ENCODE measurements at places on chromosomes 5 and 9.

DNA sequence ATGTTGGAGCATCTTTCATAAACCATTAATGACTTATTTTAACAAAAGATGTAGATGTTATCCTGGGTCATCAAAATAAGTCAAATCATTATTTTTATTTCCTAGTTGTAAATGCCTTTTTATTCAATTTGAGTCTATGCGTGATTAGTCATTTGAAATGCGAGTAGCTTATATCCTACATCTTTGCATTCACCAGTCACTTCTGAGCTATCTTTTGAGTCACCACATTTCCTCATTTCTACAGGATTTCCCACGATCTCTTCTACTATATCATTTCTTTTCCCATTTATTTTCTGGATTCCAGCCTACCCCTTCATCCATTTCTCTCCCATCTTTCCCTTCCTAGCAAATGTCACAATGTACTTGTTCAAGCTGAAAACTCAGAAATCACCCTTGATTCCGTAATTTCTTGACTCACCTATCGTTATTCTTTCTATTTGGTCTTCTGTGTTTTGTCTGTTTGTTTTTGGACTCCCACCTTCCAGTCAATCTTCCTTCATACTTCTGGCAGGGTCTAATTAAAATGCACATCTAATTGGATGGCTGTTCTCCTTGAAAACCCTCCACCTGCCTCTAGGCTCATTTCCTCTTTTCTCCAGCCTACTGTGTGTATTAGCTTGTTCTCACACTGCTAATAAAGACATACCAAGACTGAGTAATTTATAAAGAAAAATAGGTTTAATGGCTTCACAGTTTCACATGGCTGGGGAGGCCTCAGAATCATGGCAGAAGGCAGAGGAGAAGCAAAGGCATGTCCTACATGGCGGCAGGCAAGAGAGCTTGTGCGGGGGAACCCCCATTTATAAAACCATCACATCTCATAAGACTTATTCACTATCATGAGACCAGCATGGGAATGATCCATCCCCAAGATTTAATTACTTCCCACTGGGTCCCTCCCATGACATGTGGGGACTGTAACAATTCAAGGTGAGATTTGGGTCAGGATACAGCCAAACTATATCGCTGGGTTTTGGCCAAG is 112.4 kb downstream of the MEF2C start:
- DNase-seq, result no peak

GRCh38 chr5:139185589-139185988 is 12.6 kb downstream of the SIL1 start:
- DNase-seq, result no peak

DNA sequence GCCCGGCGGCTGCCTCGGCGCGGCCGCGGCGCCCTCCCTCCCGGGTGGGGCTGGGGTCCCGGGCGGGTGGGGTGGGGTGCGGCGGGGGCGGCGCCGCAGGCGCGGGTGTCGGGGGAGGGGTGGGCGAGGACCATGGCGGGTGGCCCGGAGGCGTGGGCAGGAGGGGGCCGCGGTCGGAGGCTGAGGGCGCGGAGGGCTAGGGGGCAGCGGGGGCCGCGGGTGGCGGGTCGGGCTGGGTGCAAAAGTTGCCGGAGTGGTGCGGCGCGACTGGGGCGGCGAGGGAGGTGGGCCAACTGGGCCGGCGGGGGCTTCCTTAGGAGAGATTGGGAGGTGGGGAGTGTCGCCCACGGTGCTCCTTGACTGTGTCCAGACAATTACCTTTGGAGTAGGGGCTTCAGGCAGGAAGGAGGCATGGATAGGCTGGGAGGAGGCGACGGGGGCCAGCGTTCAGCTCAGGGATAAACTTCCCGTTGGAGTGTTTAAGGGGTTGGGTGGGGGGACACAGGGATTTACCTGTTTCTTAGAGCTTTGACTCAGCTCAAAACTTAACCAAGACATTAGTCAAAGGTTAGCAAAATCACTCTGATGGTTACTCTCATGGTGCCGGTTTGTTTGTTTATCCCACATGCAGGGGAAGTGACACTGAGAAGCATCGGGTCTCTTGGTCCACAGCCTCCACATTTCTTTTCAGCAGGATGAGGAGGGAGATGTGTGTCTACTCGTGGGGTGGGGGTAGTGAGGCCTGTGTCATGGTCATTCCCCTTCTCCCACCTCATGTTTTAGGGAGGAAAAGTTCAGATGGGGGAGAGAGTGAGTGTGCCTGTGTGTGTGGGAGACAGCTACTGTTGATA is 859 bp downstream of the CSNK1G3 start:
- DNase-seq, result peak; percentile 25

DNA sequence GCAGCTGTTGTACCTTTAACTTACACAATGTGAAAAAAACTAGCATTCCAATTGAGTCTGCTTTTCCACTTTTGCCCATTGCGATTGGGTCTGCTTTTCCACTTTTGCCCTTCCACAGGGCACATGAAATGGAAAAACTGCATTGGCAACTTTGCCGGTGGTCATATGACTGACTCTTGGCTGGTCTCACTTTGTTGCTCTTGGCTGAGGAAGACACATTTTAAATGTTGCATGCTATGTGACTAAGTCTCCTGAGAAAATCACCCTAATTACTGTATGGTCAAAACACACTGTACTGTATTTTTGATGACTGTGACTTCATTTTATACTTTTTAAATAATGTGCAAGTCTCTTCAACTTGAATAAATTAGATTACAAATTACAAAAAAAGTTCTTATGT is 1.6 kb upstream of the OXCT1 start:
- no peak for DNase-seq

GRCh38 chr5:150317048-150318003 is 14.6 kb upstream of the ARSI start:
- no peak for DNase-seq

- no peak for DNase-seq
Measured at GRCh38 chr5:147989239-147989638, 74.5 kb upstream of the SPINK5 start.

- DNase-seq, result no peak
Measured at GRCh38 chr5:169421677-169422076, 120.7 kb upstream of the SLIT3 start.

GRCh38 chr9:12813960-12814876 is 39.4 kb downstream of the LURAP1L start:
- peak; percentile 32 for DNase-seq

GRCh38 chr9:9395539-9395938 is 1217.3 kb downstream of the PTPRD start:
- no peak for DNase-seq

GRCh38 chr5:123087173-123088030 is 1.6 kb upstream of the PRDM6 start:
- DNase-seq, result no peak

GRCh38 chr5:72677447-72677846 is 139.0 kb upstream of the TNPO1 start:
- no peak for DNase-seq

GRCh38 chr9:98962861-98963260 is 19.2 kb downstream of the COL15A1 start:
- DNase-seq, result no peak

DNA sequence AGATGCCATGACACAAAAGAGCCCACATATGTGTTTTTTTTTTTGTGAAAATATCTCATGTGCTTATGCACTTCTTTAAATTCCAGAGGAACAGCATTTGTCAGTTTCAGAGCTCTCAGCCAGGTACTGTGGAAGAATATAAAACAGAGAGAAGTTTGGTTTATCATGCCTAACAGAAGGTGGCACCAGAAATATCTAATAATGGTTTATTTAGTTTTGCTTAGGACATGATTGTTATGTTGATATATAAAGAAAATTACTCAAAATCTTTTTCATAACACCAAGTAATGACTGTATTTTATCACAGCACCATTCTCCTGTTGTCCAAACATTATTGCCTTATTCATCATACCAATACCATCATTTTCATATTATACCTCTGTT is 455.6 kb upstream of the ACTBL2 start:
- no peak for DNase-seq

GRCh38 chr5:139649082-139649991 is 1.2 kb downstream of the CXXC5 start:
- no peak for DNase-seq

GRCh38 chr5:130222573-130222972 is 318.3 kb downstream of the CHSY3 start:
- no peak for DNase-seq

DNA sequence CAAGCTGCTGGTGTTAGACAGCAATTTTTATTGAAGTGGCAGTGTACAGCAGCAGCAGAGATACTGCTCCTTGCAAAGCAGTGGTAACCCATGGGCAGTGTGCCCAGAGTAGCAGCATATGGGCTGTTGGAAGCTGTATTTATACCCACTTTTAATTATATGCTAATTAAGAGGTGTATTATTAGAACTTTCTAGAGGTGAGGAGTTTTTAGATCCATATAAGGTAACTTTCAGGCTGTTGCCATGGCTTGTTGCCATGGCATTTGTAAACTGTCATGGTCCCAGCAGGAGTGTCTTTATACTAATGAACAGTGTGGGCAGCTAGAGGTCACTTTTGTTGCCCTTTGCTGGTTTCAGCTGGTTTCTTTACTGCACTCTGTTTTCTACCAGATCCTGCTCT is 3.7 kb upstream of the PJA2 start:
- no peak for DNase-seq

- DNase-seq, result no peak
Measured at GRCh38 chr5:88687373-88687911, 195.5 kb downstream of the MEF2C start.

- no peak for DNase-seq
Measured at GRCh38 chr9:117046666-117047327, 359.7 kb downstream of the TRIM32 start.

DNA sequence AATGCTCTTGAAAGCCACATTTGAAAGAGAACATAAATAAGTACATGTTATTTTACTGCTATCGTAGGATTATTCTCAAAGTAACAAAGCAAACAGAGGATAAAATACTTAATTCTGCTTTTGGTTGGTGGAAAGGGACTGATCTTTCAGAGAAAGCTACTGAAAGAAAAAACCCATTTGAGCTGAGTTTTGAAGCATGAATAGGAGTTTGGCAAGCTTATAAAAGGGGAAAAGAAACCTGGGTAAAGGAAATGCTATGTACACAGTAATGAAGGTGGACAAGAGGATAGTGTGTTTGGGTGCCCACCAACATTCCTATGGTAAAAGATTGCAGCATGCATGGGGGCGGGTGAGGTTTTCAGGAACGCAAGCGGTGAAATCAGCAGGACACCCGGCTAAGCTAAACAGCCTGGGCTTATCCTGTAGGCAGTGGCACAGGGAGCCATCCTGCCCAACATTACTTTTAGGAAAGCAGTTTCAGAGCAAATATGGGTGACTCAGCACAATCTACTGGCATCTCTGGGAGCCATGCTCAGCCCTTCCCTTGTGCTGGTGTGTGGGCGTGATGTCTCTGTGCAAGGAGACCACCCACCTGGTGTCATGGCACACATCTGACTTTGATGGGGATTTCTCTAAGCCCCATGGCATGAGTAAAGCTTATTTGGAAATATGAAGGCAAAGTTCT is 673.9 kb upstream of the KLF4 start:
- no peak for DNase-seq
